Thoracic aorta (tissue), 2 donors: ENCODE measurements at places on chromosomes 2 and 18. TPM values are rescaled to one million over a fixed set of nuclear protein-coding genes. Genes with fewer than 3 reads are reported as not detected.

The RASGRP3 gene
- 22.1 TPM for total RNA-seq

The ITGB6 gene
- 0.99 TPM for total RNA-seq

The CXCR1 gene
- total RNA-seq = 0.41 TPM

The RAD51AP2 gene
- total RNA-seq = not detected

The NR4A2 gene
- total RNA-seq = 11.5 TPM
